Activated naive CD8-positive, alpha-beta T cell treated with anti-CD3 and anti-CD28 coated beads, Interleukin-2, amount 50 U/mL, for 24 hours (primary cell): ENCODE measurements at places on chromosomes 16 and 17.

- no peak for DNase-seq
These were observed 51.4 kb downstream of the RAP1GAP2 start for GRCh38 chr17:2847381-2848333.

- DNase-seq = peak; percentile 92
These were observed 1.4 kb upstream of the HES7 start for GRCh38 chr17:8125154-8125946.

GRCh38 chr16:72751076-72751475, 296.9 kb downstream of the ZFHX3 start:
- DNase-seq = no peak

DNA sequence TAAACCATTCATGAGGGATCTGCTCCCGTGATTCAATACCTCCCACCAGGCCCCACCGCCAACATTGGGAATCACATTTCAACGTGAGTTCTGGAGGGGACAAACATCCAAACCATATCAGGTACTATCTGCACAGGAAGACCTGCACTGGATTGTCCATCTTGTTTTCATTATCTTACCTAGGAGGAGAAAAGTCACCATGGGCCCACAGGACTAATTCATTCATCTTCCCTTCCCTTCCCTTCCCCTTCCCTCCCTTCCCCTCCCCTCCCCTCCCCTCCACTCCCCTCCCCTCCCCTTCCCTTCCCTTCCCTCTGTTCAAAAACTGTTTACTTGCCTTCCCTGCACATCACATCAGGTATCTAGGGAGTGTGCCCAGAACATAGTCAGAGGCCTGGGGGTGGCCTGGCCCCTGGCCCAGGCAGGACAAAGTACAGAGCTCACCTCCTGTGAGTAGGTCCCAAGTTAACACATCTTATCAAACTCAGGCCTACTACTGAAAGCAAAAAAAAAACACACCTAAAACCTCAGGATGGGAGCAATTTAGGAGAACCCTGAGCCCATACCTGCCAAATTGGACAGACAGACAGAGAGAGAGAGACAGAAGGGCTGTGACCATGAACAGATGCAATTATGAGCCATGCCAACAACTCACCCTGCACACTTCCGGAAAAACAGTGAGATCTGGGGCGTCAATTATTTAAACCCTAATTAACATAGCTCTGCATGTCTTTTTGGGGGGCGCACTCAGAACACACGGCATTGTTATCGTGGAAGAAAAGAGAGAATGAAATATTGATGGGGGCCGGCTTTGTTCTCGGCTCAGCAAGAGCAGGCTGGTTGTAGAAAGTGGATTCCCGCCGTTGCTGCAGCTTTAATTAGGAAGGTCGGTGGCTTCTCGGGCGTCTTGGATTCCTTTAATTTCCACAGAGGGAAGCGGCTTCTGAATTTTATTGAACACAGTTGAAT, 151.2 kb downstream of the IRX5 start:
- DNase-seq = no peak

DNA sequence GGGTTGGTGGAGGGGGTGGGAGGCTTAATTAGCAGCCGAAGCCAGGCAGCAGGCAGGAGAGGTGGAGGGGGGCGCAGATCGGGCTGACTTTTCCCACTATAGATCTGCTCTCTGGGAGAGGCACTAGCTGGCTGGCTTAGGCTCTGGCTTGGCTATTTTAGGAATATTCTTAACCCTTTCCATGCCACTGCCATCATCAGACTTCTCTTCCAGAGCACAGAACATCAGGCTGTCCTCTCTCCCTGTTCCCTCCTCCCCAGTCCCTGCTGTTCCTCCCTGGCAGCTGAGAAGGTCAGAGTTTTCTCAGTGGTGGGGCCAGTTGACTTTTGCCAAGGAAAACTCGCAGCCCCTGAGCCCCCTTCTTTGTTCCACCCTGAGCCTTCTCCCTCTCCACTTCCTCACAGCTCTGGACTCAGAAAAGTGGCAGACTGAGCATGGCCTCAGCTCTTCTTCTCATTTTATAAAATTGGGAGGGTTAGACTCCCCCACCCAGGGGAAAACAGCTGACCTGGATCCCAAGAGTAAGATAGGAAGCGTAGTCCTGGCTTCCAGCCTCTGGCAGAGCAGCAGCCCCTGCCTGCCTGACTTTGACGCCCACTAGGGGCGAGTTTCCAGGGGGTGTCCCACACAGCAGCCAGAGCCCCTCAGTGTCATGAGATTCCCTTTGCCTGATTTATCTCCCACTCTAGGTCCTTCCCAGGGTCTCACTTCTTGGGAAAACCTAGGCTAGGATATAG, 9.9 kb upstream of the C1QL1 start:
- no peak for DNase-seq

- peak; percentile 94 for DNase-seq
These were observed at the start of gene USP22 for GRCh38 chr17:21042458-21043295. Gene USP22, minus strand, starts transcription at chr17:21043011. Its CDS starts 176 bp downstream, at chr17:21042835.

GRCh38 chr17:13572581-13572980, 29.1 kb downstream of the HS3ST3A1 start:
- DNase-seq = no peak

- no peak for DNase-seq
These were observed 31.1 kb downstream of the TRPV2 start for GRCh38 chr17:16446338-16446983.

GRCh38 chr17:33562792-33563191, 269.7 kb upstream of the ASIC2 start:
- no peak for DNase-seq

DNA sequence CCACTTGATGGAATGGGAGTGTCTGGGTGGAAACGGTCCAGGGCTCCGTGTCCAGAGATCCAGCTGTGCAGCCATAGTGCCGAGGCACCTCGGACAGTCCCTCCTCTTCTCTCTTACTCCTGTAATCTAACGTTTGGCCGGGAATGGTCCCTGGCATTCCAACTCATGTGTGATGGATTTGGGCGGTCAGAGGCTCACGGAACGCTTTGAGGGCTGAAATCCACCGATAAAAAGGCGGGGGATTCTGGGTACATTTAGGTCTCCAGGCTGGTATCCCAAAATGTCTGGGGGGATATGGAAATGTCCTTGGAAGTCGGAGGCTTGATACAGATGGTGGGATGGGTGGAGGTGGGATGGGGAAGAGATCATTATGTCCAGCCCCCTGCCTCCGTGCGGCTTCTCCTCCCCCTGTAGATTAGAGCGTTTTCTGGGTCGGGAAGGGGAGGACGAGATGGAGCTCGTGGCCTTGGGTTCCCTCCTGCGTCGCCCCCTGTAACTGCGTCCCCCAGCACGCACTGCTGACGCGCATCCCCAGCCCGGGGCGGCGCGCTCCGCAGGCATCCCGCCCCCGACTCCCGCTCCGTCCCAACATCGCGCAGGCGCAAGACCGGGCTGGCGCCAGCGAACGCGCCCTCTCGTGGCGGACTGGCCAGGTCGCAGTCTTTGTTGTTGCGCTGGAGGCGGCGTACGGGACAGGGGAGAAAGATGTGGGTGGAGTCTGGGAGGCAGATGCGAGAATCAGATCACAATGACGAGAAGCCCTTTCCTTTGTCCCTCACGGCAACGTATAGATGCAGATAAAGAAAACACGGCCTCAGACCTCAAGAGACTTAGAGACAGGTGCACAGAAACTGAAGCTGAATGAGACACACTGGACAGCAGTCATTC, 4.5 kb upstream of the SGCA start:
- DNase-seq = peak; percentile 98

- DNase-seq = no peak
These were observed 13.3 kb upstream of the RBBP6 start for GRCh38 chr16:24525970-24526559.

- peak; percentile 63 for DNase-seq
These were observed 13.0 kb downstream of the SPIRE2 start for GRCh38 chr16:89841275-89841674.

DNA sequence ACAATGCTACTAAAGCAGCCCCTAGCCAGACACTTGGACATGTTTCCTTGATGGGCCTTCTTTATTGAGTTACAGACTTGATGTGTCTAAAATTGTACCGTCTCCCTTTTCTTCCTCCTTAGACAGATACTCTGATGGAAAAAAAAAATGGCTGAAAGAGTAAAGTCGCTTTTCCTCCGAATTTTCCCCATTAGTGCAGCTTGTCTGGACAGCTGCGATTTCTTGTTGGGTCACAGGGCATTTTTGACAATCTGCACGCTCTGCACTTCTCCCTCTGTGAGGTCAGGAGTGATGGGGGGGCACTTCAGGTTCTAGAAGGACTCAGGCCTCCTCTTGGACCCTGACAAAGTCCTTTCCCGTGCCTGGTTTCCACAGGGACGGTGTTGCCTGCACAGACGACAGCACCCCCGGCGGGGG, 968 bp upstream of the PRKAR1A start:
- no peak for DNase-seq

GRCh38 chr17:81923302-81924260, 4.0 kb downstream of the MAFG start:
- DNase-seq = no peak

GRCh38 chr17:63476459-63476853, 405 bp upstream of the ACE start:
- peak; percentile 20 for DNase-seq

DNA sequence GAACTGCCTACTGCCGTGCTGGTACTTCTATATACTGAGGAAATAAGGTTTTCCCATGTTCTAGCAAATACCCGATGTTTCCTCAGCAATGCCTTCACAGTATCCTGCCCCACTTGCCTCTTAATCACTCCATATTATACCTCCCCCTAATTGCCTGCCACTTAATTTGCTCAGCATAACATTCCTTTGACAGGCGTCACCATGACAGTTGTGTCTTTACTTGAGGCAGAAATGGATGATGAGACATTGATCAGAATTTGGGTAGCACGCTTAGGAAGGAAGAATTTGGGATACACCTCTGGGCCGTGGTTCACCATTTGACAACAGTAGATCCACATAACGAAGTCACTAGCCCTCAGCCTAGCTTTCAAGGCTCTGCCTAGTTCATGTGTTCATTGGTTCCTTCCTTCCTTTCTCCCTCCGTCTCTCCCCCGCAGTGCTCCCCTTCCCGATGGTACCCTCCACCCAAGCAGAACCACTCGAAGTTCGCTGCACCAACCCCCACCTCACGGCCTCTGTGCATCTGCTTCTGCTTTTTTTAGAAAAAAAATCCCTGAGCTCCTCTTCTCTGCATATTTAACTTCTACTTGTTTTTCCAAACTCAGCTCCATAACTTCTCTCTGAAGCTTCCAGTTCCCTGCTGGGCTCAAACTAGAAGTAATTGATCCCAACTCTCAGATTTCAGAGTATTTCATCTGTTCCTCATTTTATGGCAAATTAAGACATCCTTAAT, 19.4 kb downstream of the IQCK start:
- no peak for DNase-seq

DNA sequence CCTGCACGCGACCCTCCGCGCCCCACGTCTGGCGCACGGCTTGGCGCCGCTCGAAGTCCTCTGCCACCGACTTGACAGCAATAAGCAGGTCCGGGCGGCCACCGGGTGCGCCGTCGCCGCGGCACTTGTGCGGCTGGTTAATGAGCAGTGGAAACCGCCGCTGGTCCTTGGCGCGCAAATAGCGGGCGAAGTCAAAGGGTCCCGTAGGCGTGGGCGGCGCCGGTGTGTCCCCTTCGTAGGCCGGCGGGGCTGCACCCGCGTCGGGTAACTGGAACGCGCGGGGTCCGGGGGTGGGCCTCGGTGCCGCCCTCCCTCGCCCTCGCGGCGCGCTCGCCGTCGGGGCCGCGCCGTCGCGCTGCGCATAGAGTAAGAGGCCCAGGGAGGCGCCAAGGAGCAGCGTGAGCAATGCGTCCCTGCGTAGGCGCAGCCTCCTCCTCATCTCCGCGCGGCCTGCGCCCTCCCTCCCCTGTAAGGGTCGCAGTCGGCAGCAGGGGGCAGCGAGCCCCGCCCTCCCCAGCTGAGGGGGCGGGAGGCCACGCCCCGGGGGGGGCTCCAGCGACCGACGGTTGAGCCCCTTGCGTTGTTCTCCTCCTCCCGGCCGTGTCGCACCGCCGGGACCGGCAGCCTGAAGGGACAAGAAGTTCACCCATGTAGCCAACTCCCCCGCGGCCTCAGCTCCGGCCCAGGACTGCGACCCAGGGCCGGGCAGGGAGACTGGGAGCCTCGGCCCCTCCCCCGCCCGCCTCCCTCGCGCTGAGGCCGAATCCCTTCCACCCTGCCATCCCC, 558 bp downstream of the B3GNT9 start:
- DNase-seq = peak; percentile 54

DNA sequence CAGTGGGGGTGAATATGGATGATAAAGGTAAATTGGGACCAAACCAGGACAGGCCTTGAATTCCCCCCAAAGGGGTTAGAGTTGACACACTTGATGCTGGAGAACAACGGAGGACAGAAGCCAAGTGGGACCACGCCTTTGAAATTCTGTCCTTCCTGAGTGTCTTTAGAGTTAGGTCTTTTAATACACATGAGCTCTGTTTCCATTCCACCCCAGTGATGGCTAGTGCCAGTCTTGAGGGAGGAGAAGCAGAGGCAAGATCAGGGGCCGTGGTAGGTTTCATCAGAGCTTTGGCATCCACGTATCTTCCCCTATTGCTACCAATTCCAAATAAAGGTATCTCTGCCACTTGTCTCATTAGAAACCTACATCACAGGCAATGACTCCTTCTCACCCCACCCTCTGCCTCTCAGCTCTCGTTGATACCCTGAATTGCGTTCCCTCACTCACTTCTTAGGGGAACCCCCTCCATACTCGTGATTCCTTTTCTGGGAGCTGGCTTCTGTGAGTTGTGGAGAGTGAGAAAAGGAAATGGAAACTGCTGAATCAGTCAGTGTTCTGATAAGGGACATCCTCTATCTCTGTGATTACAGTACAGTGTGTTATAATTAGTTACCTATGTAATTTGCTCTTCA, 2.4 kb upstream of the CCL3L1 start:
- DNase-seq = peak; percentile 53

DNA sequence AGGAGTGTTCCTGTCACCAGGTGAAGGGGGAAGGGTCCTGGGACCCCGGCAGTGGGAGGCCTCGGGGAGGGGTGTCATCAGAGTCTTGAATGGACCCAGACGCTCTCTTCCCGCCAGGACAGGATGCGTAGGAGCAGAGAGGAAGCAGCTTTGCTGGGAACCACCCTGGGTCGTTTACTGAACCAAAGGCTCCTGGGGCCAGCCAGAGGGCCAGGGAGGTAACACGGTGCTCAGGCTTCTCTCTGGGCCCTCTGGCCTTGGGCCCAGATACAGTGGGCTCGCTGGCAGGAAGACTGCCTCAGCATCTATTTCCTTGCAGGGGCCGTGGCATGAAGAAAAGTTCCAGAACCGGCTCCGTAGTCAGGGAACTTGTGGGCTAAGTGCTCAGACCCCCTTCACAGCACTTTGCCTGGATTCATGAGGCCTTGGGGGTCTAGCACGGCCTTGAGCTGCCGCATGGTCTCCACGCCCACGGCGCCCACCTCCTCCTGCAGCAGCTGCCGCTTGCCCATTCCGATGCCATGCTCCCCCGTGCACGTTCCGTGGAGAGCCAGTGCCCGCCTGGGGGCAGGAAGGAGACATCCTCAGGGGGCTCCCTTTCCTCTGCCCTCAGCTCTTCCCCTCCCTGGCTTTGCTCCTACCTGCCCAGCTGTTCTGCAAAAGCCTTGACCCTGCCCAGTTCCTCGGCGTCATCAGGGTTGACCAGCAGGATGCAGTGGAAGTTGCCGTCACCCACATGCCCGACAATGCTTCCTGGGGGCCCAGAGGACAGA, 4.4 kb downstream of the LDHD start:
- no peak for DNase-seq

- DNase-seq = no peak
These were observed 502 bp downstream of the FAAP100 start for GRCh38 chr17:81551458-81552243.
